M059J (cell line): ENCODE measurements at places on chromosomes 3 and 15.

GRCh38 chr3:62837145-62837787 lies 38.0 kb downstream of the CADPS start:
- no peak for DNase-seq

DNA sequence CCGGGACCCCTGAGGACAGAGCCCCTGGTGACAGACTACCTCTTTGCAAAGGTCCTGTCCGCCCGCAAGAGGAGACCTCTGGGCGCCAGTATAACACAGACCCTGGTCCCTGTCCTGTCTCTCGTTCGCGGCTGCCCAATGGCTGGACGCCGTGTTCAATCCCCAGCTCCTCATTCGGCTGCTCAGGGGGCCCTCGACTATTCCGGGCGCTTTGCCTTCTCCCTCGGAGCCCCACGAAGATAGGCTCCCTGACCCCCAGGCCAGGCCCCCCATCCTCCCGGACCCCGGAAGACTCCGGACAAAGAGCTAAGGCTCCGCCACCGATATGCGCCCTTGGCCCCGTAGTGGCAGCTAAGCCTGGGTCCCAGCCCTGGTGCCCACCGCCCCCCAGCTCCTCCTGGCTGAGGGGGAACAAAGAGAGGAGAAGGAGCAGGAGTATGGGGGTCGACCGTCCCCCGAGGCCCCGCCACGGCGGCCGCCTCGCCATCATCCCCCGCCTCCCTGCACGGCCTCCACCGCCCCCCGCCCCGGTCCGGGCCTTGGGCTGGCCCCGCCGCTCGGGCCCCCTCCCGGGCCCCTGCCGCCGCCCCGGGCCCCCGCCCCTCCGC lies 437 bp downstream of the CELSR3 start:
- no peak for DNase-seq

GRCh38 chr3:63585927-63586326 lies 66.5 kb upstream of the SNTN start:
- no peak for DNase-seq

DNA sequence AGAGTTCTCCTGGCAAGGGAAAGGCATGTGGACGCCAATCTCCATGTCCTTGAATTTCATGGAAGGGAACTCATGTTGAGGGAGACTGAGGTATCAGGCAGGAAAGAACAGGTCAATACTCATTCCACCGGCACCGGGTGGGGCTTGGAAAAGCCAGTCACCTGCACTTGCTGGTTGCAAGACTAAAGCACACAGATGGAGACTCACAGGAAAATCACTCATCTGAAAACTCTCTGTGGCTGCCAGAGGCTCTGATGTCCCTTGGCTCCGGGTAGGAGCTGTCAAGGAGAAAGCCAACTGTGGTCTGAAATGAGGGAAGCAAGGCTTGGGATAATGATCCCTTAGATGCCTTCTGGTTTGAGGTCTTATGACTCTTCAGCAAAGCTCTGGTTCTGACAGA lies 8.7 kb upstream of the CGNL1 start:
- DNase-seq, result no peak

- DNase-seq, result peak; percentile 22
Measured at GRCh38 chr15:29550834-29551465, 271.3 kb downstream of the TJP1 start.

GRCh38 chr15:38215707-38216106 lies 36.9 kb upstream of the SPRED1 start:
- DNase-seq, result no peak

GRCh38 chr3:133828576-133829309 lies 23.1 kb downstream of the SRPRB start:
- no peak for DNase-seq
